Activated CD4-positive, alpha-beta T cell treated with anti-CD3 and anti-CD28 coated beads for 36 hours (primary cell): ENCODE measurements at places on chromosomes 11 and 22.

GRCh38 chr22:32725369-32725988, 76.0 kb upstream of the TIMP3 start:
- DNase-seq: no peak

- DNase-seq: peak; percentile 83
Observed at GRCh38 chr22:36332623-36333332, 55.0 kb downstream of the MYH9 start.

DNA sequence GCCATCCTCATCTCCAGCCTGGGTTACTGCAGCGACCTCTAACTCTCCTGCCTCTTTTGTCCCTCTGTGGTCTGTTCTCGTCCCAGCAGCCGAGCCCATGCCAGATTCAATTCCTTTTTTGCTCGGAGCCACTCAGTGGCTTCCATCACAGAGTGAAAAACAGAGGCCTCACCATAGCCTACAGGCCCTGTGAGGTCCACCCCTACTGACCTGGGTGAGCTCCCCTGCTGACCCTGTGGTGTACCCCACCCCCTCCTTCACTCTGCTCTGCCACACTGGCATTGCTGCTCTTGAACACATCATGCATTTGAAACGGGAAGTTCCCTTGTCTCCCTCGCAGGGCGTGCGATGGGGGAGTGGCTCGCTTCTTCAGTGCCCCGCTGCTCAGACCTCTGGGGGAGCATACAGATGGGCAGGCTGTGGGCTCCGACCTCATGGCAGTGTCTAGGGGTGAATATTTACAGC, 2.1 kb downstream of the AIP start:
- peak; percentile 89 for DNase-seq

- no peak for DNase-seq
Observed at GRCh38 chr11:106958517-106959248, 59.6 kb downstream of the GUCY1A2 start.

DNA sequence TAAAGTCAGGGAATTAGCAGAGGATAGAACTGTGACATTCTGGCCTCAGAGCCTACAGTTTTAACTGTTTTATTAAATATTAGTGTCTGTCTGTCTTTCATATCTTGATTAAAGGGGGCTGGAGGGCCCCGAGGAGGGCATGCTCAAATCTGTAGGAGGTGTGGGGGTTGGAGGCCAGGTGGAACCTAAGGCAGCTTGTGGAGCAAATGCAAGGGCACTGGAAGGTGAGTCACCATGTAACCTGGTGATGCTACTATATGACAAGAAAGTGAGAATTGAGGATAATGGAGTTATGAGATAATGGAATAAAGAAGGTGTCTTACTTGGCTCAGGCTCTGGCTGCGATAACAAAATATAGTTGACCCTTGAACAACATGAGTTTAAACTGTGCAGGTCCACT, 27.3 kb upstream of the TMEM86A start:
- peak; percentile 44 for DNase-seq

- DNase-seq: no peak
Observed at GRCh38 chr11:2093575-2094353, 45.4 kb downstream of the IGF2 start.

DNA sequence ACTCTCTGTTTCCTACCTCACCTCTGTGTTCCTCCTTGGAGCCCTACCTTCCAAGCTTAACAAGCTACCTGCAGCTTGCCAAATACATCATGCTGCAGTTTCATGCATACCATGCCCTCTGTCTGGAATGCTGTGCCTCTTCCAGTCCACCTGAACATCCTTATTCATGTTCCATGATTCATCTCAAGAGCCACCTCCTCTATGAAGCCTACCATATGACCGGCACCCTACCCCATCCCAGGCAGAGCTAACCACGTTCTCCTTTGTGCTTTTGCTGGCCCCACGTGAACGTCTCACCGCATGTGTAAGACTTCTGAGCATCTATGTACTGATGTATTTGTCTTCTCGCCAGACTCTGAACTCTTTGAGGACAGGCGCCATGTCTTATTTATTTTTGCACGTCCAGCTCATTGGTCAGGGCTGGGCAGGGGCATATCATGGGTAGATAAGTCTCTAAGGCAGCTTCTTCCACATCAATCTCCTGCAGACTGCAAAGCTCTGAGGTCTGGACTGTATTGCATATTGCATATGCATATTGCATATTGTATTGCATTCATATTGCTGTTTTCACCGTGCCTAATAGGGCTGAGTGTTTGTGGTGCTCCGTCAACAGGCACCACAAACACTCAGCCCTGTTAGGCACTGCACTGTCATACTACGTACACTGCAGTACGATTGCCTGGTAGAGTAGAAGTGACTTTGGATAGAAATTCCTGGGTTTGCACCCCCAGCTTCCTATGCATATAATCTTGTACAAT, 31.0 kb downstream of the TST start:
- DNase-seq: no peak

DNA sequence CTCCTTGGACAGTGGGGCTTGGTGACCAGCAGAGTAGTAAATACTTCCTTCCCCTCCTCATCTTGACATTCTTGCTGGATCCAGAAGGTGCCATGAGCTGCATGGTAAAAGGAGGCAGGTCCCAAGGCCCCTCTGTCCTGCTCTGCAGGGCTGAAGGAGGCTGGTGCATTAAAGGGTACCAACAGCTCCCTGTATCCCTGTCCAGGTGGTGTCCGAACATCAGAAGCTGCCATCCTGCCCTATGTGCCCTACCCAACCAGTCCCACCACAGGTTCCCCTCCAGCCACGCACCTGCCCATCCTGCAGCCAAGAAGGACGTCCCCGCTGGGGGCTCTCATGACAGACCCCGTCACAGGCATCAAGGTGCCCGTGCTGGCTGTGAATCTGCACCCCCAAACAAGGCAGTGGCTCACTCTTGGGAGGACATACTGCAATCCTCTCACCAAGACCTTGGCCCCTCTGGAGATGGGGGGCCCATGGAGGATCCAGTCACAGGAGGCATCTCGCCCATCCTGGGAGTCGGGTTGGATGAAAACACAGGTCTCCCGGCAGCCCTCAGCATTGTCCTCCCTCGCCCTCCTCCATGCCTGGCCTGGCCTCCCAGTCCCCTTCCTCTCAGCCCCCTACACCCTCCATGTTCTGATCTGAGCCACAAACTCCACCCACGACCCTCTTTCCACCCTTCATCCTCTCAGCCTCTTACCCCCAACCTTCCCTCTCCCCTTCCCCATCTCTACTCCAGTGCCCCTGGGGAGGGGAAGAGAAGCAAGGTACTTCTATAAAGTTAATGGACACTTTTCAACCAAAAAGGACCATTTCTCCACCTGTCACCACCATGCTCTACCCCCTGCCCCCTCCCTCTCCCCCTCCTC, 55.1 kb downstream of the BTG4 start:
- DNase-seq: peak; percentile 2

DNA sequence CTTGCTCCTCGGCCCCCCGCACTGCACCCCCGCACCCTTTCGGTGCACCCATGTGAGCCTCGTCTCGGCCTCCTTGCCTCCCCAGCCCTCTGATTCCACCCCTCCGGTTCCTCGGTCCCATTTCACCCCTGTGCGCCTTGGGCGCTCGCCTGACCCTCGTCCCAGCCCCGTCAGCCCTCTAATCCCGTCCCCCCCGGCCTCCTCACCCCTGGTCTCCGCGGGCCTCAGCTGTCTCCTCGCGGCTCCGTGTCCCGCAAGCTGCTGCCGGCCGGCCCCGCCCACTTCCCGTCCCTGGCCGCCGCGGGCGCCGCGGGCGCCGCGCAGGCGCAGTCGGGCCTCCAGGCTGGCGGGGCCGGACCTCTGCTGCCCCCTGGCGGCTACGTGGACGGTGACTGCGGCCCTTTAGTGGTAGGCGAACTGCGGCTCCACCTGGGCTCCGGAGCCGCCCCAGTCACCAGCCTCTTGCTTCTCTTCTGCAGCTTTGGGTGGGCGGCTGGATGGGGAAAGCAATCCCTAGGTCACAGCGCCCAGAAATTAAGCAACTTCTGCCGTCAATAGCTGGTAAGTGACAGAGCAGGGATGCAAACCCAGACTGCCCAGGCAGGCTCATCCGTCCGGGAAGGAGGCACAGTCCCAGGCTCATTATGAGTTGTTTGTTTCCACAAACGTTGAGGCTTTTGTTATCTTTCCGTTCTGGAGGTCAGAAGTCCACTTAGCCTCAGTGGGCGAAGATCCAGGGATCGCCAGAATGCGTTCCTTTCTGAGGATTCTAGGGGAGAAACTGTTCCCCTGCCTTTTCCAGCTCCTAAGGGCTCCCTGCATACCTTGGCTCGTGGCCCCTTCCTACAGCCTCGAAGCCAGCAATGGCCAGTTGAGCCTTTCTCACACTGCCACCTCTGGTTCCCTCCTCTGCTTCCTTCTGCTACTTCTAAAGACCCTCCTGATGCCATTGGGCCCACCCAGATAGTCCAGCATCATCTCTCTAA, at the start of gene PPM1F:
PPM1F (minus strand) TSS at position 263 of the 986 bp plus-strand sequence. CDS start 6,800 bp downstream, outside the sequence.
- DNase-seq: peak; percentile 95

GRCh38 chr11:4606231-4607015, 1.6 kb downstream of the TRIM68 start:
- DNase-seq: no peak

GRCh38 chr11:58837707-58838388, 6.7 kb downstream of the GLYATL2 start:
- DNase-seq: no peak

- DNase-seq: peak; percentile 24
Observed at GRCh38 chr11:100575860-100576717, 111.0 kb upstream of the ARHGAP42 start.

- DNase-seq: peak; percentile 30
Observed at GRCh38 chr11:31240340-31240904, 129.1 kb downstream of the DCDC1 start.

DNA sequence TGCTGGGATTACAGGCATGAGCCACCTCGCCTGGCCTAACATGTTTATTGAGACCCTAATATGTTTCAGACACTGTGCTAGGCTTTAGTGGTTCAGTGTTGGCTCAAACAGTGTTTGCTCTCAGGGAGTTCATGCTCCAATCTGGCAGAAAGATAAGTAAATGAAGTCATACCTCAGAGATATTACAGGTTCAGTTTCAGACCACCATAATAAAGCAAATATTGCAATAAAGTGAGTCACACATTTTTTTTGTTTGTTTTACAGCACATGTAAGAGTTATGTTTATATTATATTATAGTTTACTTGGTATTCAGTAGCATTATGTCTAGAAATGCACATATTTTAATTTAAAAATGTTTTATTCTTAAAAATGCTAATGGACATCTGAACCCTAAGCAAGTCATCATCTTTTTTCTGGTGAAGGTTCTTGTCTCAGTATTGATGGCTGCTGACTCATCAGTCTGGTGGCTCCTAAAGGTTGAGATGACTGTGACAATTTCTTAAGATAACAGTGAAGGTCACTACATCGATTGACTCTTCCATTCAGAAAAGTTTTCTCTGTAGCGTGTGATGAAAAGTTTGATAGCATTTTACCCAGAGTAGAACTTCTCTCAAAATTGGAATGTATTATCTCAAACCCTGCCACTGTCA, 243.0 kb upstream of the ANO5 start:
- no peak for DNase-seq

DNA sequence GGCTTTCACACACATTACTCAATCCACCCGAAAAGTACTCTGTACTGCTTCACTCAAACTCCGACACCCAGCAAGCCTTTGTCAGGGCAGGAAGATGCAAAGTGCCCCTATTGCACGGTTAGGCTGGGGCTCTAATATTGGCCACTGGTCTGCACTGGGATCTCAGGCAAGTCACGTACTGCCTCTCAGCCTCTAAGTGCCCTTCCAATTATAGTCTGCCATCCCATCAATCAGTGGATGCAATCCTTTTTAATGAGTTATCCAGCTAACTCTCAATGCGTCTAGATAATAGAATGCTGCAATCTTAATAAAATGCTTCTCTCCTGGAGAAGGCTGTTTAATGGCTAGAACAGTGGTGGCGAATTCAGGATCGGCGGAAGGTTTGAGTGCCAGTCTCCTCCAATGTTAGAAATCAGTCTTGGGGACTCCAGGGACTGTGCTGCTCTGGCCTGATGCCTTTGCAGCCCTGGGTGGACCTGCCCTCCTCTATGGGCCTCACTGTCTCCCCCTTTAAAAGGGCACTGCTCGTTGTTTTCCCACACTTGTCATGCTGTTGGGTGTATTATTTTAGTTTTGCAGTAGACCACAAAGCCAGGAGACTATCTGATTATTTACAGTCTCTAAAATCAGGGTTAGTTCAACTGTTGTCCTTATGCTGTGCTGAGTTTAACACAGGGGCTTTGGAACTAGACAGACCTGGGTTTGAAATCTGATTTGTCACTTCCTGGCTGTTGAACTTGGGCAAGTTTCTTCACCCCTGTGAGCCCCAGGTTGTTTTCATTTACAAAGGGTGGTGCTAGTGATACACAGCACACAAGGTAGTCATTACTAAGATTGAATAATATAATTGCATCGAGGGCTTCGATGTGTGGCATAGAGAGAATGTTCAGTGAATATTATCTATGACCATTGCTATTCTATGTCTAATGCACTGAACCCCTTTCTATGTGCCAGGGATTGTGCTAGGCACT, 36.7 kb downstream of the CLMP start:
- DNase-seq: no peak

DNA sequence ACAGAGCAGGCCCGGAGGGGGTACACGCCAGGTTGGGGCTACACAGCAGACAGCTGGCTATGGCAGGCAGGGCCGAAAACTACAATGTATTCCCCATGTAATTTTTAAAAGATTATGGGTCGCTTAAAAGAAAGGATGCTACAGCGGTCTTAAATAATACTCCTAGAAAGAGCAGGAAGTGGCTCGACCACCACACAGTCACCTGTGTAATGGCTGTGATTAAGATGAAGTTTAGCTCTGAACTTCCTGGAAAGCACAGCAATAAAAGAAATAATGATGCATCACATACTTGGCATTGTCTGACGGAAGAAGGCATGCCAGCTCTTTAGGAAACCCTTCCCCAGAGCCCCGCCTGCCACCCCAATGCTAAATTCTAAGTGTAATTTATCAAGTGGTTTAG, 32.6 kb downstream of the WNT11 start:
- no peak for DNase-seq

- DNase-seq: no peak
Observed at GRCh38 chr22:23401910-23402274, 178.2 kb downstream of the IGLL1 start.

GRCh38 chr11:34501949-34502348, 11.6 kb downstream of the ELF5 start:
- no peak for DNase-seq

- no peak for DNase-seq
Observed at GRCh38 chr11:123308077-123308476, 113.0 kb upstream of the CLMP start.

- no peak for DNase-seq
Observed at GRCh38 chr11:132803436-132803835, 728.9 kb downstream of the OPCML start.

- no peak for DNase-seq
Observed at GRCh38 chr22:31926969-31927368, 17.4 kb upstream of the YWHAH start.

- DNase-seq: no peak
Observed at GRCh38 chr11:27041141-27041899, 705 bp downstream of the BBOX1 start.
